ENCODE measurements at places on chromosomes 7 and 10. TPM values are rescaled to one million over a fixed set of nuclear protein-coding genes. Genes with fewer than 3 reads are reported as not detected.

DNA sequence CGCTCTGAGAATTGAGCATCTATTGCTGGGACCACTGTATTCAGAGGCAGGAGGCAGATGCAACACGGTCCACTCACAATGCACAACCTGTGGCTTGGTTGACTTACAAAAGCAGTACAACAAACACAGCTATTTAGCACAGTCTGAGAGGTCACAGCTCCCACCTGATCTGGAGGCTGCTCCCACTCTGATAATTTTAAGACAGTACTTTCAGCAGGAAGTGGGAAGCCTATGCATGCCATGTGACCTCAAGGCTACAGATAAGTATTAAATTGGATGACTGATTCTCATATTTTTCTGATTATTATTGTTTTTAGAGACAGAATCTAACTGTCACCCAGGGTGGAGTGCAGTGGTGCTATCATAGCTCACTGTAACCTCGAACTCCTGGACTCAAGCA, 659.3 kb downstream of the PARD3 start:
- no peaks in the 10 kb centered on the region for H3K27me3 ChIP-seq
- no peak for DNase-seq
- H3K4me3 ChIP-seq, result no peak overlapping the region
- peaks cover 9% of the 10 kb centered on the region for H3K4me1 ChIP-seq
- H3K27ac ChIP-seq, result no peak overlapping the region
- no peaks in the 10 kb centered on the region for H3K36me3 ChIP-seq

Gene OR13A1
- not detected for polyA plus RNA-seq

Gene PAX4
- not detected for polyA plus RNA-seq

Gene NOC3L
- 4.2 TPM for polyA plus RNA-seq

Gene LRRC18
- polyA plus RNA-seq, result not detected

Gene ST7
- 20.1 TPM for polyA plus RNA-seq

DNA sequence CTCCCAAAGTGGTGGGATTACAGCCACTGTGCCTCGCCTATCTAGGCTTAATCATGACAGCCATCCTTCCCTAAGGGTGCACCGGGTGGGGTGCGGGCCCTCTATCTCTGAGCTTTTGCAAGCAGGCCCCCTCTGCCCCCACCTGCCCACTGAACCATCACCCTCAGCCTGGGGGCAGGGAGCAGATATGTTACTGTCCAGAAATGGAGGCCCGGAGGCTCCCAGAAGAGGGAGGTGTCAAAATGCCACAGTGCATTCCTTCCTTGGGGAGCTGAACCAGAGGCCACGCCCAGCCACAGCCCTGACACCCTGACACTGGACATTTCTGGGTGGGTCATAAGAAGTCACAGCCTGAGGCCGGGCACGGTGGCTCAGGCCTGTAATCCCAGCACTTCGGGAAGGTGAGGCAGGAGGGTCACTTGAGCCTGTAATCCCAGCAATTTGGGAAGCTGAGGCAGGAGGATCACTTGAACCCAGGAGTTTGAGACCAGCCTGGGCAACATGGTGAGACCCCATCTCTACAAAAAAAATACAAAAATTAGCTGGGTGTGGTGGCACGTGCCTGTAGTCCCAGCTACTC, 129.8 kb upstream of the TNRC18 start:
- no peak overlapping the region for H3K4me3 ChIP-seq
- H3K4me1 ChIP-seq, result peaks cover 38% of the 10 kb centered on the region
- no peak for DNase-seq
- no peaks in the 10 kb centered on the region for H3K36me3 ChIP-seq

Gene IKZF1
- 0.51 TPM for polyA plus RNA-seq

DNA sequence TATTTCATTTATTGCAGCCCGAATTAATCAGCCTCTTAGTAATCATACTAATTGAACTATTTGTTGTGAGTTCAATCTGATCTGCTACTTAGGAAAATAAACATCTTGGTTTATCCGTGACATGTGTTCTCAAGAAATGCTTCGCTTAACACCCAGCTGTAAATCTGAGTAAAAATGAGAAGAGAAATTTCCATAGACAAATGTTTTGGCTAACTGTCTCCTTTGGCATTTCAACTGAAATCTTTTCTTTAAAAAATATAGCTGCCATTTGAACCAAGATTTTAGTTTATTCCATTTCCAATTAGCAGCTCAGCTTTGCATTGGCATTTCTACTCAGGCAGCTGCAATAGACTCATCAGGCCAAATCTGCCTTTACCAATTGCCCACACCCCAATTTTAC, 180.5 kb upstream of the PTER start:
- no peaks in the 10 kb centered on the region for H3K36me3 ChIP-seq
- no peak for DNase-seq
- H3K4me1 ChIP-seq, result no peaks in the 10 kb centered on the region
- H3K27me3 ChIP-seq, result no peaks in the 10 kb centered on the region
- no peak overlapping the region for H3K4me3 ChIP-seq

Gene CYP26A1
- polyA plus RNA-seq, result not detected

DNA sequence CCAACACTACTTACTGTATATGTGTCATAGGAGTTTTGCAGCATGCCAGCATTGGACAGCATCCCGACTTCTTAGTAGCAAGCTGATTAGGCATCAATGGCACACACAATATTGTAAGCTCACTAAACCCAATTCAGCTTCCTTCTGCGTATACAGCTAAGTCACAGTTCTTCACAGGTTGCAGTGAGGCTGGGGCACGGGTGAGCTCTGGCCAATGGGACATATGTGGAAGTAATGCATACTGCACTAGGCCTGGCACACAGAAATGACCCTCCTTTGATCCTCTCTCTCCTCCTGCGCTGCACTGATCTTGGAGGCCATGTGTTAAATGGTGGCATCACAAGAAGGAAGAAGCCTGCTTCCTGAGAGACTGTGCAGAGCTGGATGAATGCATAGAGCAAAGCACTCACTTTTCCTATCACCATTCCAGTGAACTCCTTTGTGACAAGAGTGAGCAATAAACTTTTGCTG, 11.9 kb downstream of the RAB11FIP2 start:
- H3K36me3 ChIP-seq, result peaks cover 26% of the 10 kb centered on the region
- no peaks in the 10 kb centered on the region for H3K4me1 ChIP-seq

DNA sequence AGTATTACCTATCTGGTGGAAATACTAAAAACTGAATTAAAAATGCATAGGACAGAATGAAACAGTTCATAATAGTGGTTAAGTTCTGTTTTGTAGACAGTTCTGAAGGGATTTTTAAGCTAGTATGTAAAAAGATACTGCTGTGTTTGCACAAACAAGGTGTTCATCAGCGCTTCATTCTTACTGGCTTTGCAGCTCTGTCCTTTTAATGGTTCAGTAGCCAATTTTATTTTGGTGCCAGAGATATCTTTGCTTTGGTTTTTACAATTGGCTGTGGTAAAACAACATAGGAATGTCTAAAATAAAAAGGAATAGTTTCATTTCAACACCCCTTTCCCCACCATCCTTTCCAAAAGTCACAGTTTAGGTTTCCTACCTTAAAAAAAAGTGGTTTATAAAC, 33.0 kb downstream of the STAM start:
- H3K27ac ChIP-seq, result no peak overlapping the region
- H3K4me3 ChIP-seq, result no peak overlapping the region
- H3K36me3 ChIP-seq, result no peaks in the 10 kb centered on the region
- no peak for DNase-seq
- H3K27me3 ChIP-seq, result no peaks in the 10 kb centered on the region

Gene HABP2
- polyA plus RNA-seq, result 0.51 TPM

Gene INPP5A
- polyA plus RNA-seq, result 30.4 TPM

GRCh38 chr7:51141451-51142003, 175.1 kb downstream of the COBL start:
- no peaks in the 10 kb centered on the region for H3K36me3 ChIP-seq
- no peak overlapping the region for H3K27ac ChIP-seq
- DNase-seq, result no peak
- H3K4me3 ChIP-seq, result no peak overlapping the region

All from heart right ventricle (tissue), 16 donors.